ENCODE measurements at places on chromosomes 7 and 10.

- peak; percentile 41 for DNase-seq
Measured at GRCh38 chr10:78301891-78302738, 268.5 kb downstream of the RPS24 start.

- no peak for DNase-seq
Measured at GRCh38 chr7:129947049-129947448, 5.7 kb downstream of the UBE2H start.

DNA sequence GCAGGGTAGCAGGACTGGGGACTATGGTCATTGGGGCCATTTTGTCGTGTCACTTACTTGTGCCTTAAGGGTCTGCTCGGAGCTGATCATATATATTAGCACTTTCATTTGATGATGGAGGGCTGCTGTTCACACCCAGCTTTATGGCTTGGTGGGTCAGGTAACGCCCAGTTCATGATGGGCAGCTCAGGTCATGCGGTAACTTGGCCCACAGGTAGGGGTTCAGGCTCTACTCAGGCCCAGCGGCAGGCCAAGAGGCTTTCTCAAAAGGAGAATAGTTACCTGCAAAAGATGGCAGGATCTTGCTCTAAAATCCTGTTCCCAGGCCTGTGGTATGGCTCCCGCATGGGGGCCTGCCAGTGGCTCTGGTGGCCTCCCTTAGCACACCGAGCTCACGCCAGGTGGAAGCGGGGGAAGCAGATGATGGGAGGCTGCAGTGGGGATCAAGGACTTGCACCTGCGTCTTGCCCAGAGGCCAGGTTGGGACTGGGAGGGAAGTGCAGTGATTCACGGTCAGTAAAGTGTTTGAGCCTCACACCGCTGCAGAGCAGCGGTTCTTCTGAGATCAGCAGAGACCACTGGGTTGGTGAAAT, 109.5 kb downstream of the ADCY1 start:
- DNase-seq = no peak

GRCh38 chr10:31018962-31019361, 12.7 kb downstream of the ZNF438 start:
- peak; percentile 28 for DNase-seq

DNA sequence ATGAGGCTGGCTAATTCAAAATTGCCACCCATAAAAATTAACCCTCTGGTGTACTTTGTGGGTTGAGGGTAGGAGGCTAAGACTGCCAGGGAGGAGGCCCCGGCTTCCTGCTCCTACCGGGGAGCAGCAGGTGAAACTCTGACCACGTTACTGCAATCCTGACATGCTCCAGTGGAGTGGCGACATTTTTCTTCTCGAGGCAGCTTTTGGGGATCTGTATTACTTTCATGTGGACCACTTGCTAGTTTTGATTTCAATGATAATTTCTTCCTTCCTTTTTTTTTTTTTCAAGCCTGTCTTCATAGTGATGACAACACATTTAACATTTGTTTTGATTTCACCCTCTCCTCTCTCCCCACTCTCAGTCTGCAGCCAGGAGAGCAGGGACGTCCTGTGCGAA, 14.6 kb downstream of the GATA3 start:
- DNase-seq = no peak

- DNase-seq = peak; percentile 34
Measured at GRCh38 chr7:142891490-142892082, 6.0 kb upstream of the TRPV6 start.

DNA sequence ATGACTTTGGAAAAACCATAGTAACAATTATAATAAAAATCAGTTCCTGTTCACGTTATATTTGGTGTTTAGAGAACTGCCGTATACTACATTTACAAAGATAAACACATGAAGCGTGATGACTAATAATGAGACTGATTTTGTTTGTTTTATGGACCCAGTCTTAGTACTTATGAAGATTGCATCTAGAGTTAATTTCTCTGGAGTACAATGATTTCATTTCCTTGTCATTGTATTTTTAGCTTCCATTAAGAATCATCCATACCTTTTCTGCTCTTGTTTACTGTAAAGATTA, 2.9 kb downstream of the RBM20 start:
- DNase-seq = no peak

DNA sequence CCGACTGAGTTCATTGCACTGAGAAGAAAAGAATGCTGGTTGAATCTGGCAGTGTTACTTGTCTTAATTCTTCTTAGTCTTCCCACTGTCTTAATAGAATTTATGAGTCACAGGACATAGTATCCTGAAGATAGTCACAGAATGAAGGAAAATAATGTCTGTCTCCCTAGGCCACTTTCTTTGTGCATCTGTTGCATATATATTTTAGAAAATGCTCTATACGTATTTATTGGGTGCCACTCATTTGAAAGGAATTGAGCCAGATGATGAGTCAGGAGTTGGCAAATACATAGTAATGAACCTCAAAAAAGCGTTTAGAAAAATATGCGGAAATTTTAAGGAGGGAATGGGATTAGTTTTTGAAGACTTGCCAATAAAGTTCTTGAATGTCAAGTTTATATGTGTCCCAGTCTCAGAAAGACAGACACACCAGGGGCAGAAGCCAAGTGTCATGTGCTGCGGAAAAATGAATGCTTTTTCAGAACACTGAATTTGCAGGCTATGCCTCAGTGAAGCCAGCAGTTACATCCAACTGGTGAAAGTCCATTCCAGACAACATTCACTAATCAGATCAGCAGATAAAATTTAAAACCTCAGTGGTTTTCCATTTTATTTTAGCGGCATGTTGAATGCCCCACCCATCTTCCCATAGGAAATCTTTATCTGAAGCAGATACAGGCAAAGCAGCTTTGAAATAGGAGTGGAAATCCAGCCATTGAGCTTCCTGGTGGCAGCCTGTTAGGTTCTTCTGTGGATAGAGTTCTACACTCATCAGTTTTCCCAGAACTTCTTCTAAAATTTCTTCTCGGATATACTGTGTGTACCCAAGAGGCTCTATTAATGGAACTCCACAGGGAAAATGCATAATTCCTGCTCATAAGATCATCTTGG, 308.4 kb downstream of the BICC1 start:
- no peak for DNase-seq
